Activated CD4-positive, alpha-beta T cell treated with anti-CD3 and anti-CD28 coated beads for 1 hour (primary cell): ENCODE measurements at places on chromosomes 2 and 18.

GRCh38 chr2:201144101-201145051 lies 28.4 kb downstream of the CFLAR start:
- no peak for DNase-seq

DNA sequence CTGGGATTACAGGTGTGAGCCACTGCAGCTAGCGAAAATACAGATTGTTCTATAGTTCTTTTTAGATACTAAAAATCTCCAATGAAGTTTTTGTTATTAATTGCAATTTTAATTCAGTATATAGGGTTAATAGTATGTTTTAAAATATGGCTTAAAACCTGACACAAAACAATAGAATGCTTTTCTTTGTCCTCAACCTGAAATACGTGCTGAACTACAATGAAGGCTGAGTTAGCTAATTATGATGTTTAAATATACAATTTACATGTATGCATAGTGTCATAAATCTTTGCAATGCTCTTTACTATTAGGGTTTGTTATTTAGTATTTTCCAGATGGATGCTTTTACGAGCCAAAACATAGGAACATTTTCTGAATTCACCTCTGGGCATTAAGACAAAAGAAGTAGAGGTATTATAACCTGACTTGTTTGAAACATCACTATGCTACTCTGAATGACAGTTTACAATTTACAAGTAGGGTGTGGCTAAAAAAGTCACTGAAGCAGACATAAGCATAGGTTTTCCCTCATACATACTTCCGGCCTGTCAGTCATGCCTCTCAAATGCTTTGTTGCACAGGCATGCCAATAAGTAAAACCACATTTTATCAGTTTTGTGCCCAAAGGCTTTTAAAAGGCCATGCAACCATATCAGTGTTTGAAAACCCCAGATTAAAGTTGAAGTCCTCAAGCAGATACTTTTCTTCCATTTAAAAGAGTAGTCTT lies 168.3 kb downstream of the OTX1 start:
- DNase-seq, result no peak

GRCh38 chr2:234414596-234414995 lies 82.3 kb downstream of the ARL4C start:
- DNase-seq, result no peak

DNA sequence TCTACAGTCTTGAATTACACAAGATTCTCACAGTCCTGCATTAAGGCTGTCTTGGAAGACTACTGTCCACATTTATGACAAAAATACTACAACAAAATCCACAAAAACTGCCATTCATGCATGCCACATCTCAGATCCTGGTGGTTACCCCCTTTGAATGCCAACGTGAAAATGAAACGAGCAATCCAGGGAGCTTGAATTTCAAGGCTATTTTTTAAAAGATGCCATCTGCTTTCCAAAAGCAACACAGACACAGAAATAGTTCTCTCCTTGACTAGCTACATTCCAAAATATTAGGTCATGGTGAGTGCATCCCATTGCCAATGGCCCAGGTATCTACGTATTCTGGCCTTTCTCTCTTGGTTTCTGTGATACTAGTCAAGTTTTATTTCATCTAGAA lies 36.3 kb downstream of the IRS1 start:
- DNase-seq, result no peak

- DNase-seq, result no peak
Observed at GRCh38 chr2:228344531-228344930, 163.0 kb upstream of the SPHKAP start.

DNA sequence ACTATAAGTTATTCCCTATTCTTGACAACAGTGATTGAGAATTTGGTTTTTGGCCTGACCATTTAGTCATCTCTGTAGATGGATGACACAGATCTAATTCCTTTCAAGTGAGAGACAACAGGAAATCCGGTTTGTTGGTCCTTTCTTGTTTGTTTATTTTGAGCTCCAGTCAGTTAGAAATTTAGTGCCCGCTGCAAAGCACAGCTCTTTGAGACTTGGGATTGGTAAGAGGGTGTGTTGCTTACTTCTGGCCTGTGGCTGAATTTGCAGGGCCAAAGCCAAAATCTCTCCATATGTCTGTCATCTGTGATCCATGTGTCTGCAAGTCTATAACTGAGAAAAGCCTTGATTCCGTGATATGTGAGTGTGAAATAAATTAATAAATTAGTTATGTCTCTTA lies 74.3 kb downstream of the BIN1 start:
- no peak for DNase-seq

GRCh38 chr2:167750675-167751074 lies 496.7 kb downstream of the STK39 start:
- no peak for DNase-seq

DNA sequence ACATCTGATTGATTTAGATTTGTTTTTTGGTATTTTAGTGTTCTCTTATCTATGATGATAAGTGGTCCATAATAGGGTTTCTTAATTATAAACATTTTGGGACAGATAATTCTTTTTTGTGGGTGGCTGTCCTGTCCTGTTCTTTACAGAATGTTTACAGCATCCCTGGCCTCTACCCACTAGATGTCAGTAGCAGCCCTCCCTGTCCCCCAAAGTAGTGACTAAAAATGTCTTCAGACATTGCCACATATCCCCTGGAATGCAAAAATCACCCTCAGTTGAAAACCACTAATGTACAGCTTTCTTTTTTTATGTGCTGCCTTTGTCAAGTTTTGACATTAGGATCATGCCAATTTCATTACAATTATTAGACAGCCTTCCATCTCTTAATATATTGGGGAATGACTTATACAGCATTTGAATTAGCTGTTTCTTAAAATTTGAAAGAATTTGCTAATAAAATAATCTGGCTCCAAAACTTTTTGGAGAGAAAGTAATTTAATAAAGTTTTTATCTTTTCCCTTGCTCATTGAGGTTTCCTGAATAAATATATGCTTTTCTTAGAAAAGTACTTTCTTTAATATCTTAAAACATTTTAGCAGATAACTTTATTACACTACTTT lies 19.5 kb downstream of the WIPF1 start:
- DNase-seq, result no peak
